ENCODE measurements at places on chromosomes 1 and 21.

DNA sequence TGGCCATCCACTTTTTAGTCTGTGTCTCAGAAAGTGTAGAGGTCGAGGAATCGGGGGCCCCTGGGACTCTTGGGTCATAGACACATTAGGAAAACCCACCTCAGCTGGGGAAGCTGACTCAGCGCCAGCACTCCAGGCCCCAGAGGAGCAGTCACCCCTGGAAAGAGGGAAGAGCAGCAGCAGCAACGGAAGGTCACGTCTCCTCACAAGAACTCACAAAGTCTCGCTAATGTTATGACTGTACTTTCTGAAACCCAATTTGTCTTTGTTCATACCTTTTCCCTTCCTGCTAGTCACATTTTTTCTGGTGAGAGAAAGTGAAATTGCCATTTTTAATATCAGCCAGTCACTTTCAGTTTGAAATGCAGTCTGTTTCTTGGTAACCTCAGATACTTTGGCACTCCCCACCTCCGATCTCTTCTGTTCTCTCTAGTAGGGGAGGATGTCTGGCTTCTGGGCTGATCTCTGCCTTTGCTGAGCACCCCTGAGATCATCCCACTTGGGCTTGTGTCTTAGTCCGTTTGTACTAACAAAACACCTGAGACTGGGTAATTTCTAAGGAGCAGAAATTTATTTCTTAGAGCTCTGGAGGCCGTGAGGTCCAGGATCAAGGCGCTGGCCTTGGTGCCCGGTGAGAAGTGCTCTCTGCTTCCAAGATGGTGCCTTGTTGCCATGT lies 6.0 kb upstream of the NLRP3 start:
- DNase-seq = no peak

GRCh38 chr1:194447636-194448035 lies 1261.2 kb upstream of the B3GALT2 start:
- DNase-seq = no peak

GRCh38 chr21:31659286-31659535 lies 282 bp upstream of the SOD1 start:
- no peak for DNase-seq

GRCh38 chr1:169086603-169087455 lies 19.7 kb upstream of the ATP1B1 start:
- no peak for DNase-seq

GRCh38 chr1:16267690-16268180 lies 30.8 kb upstream of the CPLANE2 start:
- DNase-seq = no peak

DNA sequence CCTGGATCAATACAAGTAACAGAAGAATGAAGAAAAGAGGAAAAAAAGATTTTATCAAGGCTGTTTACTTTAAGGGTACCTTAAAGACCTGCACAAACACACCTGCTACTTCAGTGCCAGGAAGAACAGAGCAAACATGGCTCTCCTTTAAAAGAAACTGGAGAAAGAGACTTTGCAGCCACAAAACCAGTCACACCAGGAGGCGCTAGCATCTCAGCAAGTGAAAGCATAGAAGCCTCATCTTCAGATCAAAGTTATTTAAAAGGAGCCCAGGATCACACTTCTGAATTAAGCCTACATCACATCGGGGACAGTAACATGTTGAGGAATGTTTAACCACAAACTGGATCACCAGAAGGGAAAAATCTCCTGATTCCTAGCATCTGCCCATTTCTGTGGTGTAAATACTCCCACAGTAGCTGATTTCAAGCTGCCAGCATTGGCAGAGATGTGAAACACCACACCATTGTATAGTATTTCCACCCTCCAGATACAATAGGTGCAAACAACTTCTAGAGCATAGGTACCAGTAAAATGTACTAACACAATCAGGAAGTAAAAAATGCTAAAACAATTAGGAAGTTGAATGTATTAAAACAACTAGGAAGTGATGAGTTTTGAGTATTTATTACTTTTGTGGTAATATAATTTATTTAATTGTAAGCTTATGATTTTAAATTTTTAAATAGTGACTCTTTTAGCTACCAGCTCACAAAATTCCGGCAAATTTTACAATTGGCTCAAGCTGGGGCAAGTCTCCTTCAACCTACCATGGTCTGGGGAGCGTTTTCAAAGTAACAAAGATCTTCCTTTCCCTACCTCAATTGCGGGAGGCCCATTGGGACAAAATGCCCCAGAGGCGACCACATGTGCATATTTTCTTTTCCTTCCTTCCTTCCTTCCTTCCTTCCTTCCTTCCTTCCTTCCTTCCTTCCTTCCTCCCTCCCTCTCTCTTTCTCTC lies 105.3 kb upstream of the CLDN14 start:
- DNase-seq = no peak

DNA sequence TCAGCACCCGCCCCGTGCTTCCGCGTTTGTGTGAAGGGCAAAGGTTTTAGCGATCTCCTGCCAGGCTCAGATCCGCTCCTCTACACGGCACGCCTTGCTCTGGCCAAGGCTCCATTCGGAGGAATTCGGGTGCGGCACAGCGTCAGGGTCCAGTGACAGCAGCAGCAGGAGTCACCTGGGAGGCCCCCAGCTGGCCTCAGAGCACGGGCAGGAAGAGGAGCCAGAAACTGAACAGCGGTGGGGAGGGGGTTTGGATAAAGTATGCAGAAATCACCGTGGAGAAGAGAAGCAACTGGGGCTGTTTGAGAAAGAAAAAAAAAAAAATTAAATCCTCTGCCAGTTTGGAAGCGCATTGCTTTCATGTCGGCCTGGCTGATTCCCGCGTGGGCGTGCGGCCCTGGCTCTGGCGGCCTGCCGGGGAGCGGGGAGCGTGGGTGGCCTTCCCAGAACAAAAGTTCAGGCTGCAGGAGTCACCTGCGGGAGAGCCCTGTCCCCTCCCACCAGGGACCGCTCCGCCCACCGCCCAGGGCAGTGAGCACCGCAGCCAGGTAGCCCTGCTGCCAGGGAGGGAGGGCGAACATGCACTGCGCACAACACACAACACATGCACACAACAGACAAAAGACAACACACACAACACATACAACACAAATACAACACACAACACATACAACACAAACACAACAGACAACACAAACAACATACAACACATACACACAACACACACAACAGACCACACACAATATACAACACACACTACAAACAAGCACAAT lies 107.6 kb downstream of the ETS2 start:
- DNase-seq = no peak

- DNase-seq = no peak
These were observed 28.5 kb downstream of the RNF115 start for GRCh38 chr1:145795257-145795881.

- DNase-seq = no peak
These were observed 5.1 kb downstream of the ST6GALNAC3 start for GRCh38 chr1:76079475-76080227.

DNA sequence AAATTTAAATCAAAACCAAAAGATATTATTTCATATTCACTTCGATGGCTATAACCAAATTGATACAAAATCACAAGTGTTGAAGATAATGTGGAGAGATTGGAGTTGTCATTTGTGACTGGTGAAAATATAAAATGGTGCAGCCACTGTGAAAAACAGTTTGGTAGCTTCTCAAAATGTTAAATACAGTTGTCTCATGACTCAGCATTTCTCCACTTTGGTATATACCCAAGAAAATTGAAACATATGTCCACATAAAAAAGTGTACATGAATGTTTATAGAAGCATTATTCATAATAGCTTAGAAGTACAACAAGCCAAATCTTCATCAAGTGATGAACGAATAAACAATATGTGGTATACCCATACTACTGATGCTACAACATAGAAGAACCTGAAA lies 318.5 kb downstream of the BRINP3 start:
- DNase-seq = no peak

- no peak for DNase-seq
These were observed 149.0 kb downstream of the ROR1 start for GRCh38 chr1:63922848-63923247.

DNA sequence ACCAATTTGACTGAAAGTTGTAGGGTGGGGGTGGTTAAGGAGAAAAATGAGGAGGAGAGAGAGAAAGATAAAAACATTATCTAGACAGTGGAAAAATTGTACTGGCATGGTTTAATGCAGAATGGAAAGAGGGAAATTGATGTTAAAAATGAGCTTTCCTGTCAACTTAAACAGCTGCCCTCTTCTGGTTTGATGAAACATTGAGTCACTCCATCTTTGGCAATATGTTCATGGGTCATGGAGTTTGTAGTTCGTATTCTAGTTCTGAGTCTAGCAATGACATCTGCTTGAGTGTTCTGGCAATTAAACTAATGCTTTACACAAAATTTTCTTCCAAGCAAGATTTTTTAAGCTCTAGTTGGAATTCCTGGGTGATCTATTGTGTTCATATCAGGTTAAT lies 9.6 kb downstream of the ZNF648 start:
- no peak for DNase-seq

- no peak for DNase-seq
These were observed 9.1 kb downstream of the RXRG start for GRCh38 chr1:165435801-165436200.

- DNase-seq = no peak
These were observed 24.4 kb downstream of the FUBP1 start for GRCh38 chr1:77954521-77954920.

Data from activated CD8-positive, alpha-beta memory T cell treated with anti-CD3 and anti-CD28 coated beads for 1 hour (primary cell).